Right ventricle myocardium inferior (tissue), 1 donor: ENCODE measurements at places on chromosomes 2 and 18.

DNA sequence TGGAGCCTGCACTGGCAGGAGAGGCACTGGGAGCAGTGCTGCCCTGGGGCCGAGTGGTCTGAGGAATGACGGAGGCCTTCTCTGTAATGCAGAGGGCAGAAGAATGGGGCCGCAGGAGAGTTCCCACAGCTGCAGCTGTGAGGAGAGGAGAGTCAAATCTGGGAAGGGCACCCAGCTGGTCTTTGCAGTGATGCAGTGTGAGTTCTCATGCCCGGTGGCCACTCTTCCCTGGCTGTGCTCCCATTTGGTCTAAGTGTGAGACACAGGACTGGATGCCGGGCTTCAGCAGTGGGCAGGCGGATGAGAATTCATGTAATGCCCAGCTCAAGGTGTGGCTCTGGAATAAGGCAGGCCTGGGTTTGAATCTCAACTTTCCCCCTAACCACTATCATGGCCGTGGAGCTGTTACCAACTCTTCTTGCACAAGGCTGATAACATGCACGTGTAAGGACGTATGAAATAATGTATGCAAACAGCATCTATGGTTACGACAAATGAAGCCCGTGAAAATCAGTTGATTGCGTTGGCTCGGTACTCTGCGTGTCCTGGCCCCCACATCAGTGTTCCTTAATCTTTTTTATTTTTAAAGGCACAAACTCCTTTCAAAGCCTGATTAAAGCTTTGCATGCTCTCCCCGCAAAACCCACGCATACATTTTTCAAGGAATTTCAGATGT is 71.6 kb downstream of the ACKR3 start:
- no peak for DNase-seq

DNA sequence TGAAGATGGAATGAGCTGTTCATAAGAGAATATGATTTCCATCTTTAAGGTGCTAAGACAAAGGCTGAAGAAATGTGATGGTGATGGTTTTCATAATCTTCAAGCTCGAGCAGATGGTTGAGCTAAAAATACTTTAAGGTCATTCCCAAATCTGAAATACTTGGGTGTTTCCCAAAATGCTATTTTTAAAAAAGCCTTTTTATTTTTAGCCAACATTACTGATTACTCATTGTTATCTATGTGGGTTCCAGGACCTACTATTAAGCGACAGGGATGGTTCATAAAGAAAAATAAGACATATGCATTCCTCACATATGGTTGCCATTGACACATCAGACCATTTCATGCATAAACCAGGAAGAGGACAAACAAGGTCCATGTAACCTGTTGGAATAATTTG is 298.5 kb downstream of the PLCL1 start:
- no peak for DNase-seq

GRCh38 chr18:77073336-77074093 is 59.1 kb downstream of the MBP start:
- no peak for DNase-seq

DNA sequence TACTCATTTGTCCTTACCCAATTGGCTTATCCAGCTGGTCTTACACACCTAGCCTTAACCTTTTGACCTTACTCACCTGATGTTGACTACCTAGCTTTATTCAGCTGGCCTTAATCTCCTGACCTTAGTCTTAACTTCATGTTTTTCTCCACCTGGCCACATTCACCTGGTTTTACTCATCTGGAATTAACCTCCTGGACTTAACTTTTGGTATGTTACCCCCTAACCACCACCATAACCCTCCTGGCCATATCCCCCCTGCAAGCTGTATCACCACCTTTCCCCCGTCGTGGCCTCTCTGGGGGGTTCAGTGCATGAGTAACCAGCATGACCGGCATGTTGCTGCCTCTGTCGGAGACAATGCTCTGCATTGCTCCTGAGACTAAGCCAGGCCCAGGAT is 45.7 kb downstream of the CHRNA1 start:
- no peak for DNase-seq

DNA sequence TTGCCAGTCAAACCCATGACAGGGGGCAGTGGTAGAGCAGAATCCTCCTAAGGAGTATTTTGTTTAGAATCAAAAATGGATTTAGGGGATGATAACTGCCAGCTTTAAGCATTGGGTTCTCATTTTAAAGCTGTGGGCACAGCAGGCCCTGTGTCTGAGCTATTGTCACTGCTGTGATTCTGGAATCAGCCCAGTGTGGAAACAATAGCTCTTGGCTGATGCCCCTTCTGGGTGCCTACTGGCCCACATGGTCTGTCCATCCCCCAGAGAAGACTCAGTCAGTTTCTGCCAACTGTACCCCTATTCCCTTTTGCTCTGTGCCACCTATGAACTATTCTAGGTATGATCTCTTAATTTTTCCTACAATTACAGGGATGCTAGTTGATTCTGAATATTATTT is 91.7 kb upstream of the LRRTM1 start:
- no peak for DNase-seq

- no peak for DNase-seq
These were observed 2.1 kb downstream of the LIPG start for GRCh38 chr18:49563701-49564517.

DNA sequence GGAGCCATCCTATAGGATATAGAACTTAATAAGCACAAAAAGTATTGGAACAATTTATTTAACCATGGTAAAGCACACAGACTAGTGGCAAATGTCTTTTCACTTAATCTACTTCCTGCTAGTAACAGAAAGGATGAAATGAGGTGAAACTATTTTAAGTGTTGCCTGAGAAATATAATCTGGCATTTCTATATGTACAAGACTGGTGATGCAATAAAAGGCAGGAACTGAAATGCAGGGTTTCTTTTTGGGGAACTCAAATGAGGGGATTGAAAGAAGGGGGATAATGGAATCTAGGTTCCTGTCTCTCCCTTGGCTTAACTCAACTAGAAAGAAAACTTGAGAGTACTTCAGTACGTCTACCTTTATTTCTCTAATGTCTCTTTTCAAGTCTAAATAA is 122.3 kb downstream of the MEMO1 start:
- no peak for DNase-seq

GRCh38 chr2:133942398-133942797 is 311.5 kb upstream of the MGAT5 start:
- DNase-seq: no peak

GRCh38 chr18:41881285-41881684 is 73.7 kb upstream of the PIK3C3 start:
- DNase-seq: no peak

GRCh38 chr2:195472501-195473234 is 184.4 kb upstream of the SLC39A10 start:
- no peak for DNase-seq

DNA sequence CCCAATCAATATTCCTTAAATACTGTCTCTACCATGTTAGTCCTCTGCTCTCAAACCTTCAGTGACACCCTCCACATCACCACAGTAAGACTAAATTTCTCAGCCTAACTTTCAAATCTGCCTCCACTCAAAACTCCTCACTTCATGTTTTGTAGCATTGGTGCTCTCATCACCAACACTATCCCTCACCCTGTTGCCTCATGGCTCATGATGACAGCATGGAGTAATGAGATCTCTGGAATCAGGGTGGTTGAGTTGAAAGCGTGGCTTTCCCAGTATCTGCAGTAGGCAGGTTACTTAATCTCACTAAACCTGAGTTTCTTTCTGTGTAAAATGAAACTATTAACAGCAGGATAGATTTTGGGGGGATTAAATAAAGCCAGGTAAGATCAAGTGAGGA is 621.4 kb downstream of the NYAP2 start:
- DNase-seq: no peak

DNA sequence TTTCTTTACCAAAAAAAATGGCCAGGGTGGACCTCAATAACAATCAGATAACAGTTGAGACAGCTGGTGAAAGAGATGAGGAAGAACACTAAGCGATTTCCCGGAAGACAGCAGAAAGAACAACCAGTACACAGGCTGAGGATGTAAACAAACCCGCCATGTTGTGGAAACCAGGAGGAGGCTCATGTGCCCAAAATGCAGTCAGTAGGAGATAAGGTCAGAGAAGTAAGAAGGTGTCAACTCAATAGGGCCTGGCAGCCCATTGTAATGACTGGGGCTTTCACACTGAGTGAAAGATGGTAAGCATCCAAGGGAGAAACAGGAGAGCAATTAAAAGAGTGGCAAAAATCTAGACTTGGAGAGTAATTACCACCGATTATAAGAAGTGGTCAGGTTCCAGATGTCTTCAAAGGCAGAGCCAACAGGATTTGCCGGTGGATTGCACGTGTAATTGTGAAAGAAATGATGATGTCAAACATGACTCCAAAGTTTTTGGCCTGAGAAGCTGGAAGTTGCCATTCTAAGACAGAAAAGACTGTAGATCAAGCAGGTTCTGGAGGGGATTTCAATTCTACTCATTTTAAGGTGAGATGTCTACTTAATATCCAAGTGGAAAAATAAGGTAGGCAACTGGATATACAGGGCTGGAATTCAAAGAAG is 77.7 kb upstream of the CYP1B1 start:
- no peak for DNase-seq

- no peak for DNase-seq
These were observed 442.5 kb upstream of the ZNF804A start for GRCh38 chr2:184155791-184156190.

DNA sequence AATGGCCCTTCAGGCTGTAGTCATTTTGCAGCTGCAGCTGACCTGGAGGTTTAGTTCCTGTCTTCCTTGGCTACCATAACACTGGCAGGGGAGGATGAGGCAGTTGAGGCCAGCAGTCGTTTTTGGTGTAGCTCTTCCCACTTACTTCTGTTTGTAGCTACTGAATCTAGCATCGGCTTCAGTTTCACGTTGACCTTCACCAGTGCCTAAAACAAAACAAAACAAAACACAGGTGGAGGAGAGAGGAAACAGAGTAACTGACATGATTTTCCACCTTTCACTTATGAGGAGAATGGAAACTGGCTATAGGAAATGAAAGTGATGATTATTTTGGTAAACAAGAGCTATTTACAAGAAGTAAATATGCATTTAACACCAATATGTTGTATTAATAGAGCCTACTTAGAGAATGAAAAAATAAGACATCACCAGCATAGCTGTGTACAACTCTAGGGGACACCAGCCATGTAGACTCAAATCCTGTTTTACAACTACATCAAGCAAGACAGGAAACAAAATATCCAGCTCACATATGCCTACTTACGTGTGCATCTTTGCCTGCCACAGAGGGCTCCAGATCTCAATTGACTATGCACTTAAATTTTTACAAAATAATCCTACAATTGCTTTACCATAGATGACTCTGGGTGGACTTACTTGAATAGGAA is 236.9 kb downstream of the AGPS start:
- no peak for DNase-seq

GRCh38 chr2:134193006-134193405 is 60.9 kb upstream of the MGAT5 start:
- DNase-seq: no peak

DNA sequence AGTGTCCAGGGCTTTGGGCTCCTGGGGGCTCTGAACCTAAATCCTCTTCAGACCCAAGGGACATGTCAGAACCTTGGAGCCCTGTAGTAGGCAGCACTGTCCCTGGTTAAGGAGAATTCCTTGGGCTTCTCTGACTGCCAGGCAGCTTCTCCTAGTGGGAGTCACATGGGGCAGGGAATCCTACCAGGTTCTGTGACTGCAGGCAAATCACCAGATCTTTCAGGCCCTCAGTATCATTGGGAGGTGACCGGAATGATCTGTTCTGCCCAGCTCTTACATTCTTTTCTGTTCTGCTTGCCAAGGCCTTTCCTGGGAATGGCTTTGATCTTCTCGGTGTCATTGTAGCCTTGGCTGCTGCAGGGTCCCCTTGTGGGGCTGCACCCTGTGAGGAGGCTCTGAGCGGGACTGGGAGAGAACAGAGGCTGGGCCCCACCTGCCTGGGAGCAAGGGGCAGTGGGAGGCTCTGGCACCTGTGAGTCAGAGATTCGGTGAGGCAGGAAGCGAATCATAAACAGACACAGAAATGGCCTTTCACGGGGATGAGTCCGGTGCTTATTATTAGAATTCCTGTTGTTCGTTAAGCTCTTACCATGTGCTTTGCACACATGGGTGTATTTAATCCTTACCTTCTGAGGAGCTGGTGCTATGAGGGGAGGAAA is 14.1 kb downstream of the CEP68 start:
- DNase-seq: no peak

DNA sequence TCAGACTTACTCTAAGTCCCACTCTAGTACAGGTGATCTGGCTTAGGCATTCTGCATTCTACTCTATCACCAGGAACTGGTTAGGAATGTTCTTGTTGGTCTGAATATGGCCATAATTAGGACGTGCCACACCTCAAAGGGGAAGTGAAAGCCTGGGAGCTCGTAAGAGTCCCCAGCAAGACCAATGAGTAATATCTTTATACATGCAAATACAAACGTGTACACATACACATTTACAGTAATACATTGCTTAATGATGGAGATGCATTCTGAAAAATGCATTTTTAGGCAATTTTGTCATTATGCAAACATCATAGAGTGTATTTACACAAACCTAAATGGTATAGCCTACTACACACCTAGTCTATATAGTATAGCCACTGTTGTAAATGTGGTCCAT is 19.5 kb upstream of the ERCC3 start:
- no peak for DNase-seq

DNA sequence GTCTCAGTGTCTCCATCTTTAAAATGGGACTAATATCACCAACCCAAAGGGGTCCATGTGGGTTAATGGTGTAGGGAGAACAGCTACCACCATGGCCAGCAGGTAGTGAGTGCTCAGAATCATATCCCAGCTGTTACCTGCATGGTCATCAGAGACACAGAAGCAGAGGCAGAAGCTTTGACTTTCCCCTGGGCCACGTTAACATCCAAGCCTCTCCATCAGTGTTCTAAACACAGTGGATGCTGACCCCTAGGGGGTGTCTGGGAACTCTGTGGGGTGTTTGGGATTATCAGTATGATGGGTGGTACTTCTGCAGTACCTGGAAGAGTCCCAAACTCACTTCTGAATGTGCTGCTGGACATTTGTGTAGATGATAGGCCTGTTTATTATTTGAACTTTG is 93.6 kb downstream of the GYPC start:
- no peak for DNase-seq

- DNase-seq: no peak
These were observed 1.7 kb upstream of the SLC25A12 start for GRCh38 chr2:171895786-171896185.

GRCh38 chr2:100140582-100140981 is 1.8 kb downstream of the AFF3 start:
- DNase-seq: no peak

DNA sequence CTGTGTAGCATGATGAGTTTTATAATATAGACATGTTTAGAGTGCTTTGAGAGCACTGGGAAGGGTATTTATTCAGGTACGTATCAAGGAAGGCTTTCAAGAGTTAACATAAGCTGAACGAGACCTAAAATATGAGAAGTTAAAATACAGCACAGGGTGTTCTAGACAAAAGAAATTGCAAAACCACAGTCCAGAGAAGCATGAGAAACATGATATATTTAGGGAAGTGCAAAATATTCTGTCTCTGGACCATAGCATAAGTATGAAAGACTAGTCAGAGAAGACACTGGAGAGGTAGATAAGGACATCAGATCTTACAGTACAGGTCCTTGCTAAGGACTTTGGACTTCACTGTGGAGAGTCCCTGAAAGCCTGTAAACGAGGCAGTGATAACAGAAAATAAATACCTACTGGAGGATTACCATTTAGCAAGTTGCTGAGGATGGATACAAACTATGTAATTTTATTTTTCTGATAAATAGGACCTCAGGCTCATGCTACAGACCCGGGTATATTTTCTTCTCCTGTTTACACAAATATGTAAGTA is 43.7 kb downstream of the FSIP2 start:
- DNase-seq: no peak

GRCh38 chr2:239532859-239533258 is 132.0 kb upstream of the HDAC4 start:
- no peak for DNase-seq
